ENCODE measurements at places on chromosomes 1 and 21.

DNA sequence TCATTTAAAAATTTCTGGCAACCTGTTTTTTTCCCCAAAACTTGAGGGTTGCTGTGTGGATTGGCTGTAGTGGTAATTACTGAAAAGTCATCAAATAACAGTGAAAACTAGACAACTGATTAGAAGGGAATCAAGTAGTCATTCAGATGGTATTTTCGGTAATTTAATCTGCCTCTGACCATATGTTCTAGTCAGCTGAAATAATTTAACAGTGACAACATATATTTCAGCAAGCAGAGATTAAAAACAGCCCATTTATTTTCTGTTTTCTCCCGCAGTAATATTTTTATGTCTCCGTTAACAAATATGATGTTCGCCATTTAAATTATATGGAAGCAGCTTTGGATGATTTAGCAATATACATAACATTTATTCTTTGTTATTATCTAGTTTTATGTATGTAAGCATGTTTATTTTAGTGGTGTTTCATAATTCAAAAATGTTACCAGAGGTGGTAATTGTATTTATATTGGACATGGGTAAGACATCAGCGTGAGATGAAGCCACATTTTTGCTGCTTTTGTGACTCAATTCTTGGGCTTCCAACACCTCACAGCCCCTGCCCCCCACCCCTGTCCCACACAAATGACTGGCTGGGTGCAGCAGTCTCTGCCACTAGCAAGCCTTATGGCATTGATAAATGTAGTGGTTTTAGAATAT, 104.4 kb downstream of the GALNT2 start:
- DNase-seq: no peak

DNA sequence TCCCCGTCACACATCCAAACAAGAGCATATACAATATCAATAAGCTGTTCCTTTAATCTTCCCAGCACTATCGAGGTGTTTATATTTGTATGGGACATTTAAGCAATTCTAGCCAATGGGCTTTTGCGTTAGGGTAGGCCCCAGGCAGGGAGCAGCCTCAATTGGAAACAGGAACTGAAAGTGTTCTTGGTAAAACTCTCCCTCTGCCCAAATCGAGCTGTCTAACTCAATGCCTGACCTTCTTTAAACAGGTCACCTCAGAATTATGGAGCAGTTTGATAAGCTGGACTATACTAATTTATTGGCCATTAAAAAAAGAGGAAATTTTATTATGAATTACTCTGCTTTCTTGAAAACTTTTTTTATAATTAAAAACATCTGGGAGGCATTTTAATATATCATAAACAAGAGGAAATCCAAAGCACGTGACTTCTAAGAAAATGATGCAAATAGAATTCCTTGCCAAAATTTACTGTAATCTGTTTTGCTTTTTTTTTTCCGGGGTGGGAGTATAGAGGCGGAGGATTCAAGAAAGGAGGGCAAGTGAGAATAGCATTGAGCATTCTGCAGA, 498.1 kb downstream of the LMO4 start:
- DNase-seq: no peak

DNA sequence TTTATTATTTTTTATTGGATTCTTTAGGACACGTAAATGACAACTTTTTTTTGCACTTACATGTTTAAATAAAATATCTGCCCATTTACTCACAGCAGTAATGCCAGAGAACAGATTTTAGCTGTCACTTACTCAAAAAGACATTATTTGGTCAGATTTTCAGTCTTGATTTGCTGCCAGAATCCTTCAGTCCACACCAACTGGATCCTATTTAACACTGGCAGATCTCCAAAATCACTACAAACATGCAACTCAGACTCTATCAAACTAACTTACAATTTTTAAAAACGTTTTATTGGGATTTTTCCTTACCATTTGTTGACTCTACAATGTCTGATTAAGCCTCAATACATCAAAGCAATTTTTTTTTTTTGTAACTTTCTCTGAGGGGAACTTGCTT, 11.1 kb downstream of the ATP6V1G3 start:
- DNase-seq: no peak

DNA sequence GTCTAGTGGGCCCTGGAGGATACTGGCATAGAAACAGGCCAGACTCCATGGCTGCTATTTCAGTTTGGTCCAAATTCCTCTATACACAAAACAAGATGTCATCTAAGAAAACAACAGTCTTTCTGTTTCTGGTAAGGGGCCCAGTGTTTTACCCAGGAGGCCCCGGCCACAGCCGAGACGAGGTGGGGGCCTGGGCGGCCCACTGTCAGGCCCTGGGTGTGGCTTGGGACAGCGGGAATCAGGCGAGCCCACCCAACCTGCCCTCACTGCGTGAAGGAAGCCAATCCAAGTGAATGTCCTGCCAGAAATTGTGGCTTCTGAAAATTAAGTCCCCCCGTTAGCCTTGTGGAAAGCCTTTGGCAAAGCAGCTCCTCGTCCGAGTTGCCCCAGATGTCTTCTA, 31.2 kb upstream of the GPR153 start:
- DNase-seq: no peak

DNA sequence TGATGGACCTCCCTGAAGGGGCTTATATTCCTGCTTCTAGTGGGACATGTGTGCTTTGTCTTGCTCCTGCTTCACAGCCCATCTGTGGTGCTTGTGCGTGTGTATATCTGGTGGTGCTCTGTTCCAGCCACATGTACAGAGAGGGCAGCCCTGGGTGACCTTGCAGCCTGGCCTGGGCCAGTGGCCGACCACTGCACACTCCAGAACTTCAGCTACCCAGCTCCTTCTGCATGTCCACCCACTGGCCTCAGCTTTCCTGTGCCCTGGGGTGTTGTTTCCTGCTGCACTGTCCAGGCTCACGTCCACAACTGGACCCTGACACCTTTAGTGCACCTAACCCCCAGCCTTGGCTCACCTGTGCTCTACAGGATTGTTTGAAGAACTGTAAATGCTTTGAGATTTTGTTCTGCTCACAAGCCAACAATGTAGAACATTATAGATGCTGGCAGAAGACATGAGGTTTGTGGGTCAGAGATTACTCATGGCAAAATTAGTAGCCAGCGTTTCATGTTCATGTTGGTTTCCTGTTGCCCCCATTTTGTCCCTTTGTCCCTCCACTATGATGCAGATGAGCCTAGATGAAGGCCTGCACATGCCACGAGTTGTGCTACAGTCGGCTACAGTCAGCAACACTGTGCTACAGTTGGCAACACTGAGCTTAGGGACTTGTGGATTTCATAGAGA, 5.3 kb upstream of the S100B start:
- DNase-seq: no peak

DNA sequence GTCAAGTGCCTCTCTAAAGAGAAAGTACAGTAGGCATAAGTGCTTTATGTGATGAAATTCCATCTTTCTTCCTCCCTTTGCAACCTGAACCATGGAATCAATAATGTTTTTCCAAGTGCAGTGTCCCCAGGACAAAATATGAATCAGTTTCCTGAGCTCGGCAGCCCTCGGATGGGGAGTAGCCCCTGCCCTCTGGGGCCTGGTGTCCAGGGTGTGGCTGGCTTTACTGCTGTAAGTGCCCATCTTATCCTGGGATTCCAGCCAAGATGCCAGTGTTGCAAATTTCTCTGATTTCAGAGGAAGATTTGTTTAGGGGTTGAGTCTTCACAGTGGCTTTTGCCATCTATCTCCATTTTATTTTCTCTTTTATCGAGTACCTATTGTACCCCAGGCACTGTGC, 40.5 kb upstream of the SRP9 start:
- DNase-seq: no peak

- no peak for DNase-seq
These were observed 236.9 kb upstream of the DPYD start for GRCh38 chr1:98157524-98158313.

DNA sequence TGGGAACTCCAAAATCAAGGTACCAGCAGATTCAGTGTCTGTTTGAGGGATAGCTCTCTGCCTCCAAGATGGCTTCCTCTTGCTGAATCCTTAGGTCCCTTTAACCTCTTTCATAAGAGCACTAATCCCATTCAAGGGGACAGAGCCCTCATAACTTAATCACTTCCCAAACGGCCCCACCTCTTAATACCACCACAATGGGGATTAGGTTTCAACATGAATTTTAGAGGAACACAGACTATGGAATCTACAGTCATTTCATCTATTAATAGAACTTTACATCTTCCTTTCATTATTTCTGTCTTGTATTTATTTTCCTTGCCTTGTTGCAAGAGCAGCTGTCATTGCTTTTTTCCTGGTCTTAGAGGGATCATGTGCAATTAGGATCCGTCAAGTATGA, 30.3 kb downstream of the HOOK1 start:
- DNase-seq: no peak

DNA sequence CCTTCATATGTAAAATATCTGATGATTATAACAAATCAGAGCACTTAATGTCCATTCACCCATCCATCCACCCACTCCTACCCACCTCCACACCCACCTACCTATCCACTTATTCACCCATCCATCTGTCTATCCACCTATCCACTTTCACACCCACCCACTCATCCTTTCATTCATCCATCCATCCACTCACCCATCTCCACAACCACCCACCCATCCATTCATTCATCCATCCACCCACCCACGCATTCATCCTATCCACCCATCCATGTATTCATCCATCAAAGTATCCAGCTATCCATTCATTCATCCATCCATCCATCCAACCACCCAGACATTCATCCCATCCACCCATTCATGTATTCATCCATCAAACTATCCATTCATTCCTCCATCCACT, 466.1 kb downstream of the AJAP1 start:
- no peak for DNase-seq

DNA sequence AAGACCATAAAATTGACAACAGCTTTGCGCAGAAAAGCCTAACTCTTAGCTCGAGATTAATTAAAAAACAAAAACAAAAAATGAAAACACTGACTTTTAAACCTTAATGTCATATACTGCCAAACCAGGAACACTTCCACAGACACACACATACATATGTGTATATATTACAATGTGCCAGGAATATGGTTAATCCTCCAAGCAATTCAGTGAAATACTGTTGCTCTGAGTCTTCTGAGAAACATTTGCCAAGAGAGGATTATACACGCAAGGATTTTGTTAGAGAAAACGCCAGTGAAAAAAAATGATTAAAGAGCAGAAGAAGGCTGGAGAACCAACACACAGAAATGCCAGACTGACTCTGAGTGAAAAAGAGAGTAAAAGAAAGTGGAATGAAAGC, 116.7 kb upstream of the CHRM3 start:
- DNase-seq: no peak

DNA sequence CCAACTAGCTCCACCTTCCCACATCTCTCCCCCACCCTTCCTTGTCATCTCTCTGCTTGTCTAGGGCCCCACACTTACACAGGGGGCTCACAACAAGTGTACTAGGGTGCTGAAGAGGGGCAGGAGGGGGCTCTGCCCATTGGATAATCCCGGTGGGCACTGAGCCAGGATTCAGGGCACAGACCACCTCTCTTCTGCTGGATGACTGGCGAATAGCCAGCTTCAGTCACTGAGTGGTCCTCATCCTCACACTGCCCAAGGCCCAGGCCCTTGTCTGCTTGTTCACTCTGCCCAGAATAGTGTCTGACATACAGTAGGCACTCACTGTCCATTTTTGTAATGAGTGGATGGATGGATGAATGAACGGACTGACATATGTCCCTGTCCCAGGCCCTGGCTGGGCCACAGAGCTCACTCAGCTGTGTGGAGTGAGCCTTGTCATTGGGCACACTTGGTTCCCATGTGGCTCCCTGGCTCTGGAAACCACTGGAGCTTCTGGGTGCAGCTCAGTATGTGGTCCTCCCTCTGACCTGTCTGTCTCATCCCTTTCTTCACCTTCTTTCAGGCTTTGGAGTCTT, 36.6 kb downstream of the FOXO6 start:
- no peak for DNase-seq

DNA sequence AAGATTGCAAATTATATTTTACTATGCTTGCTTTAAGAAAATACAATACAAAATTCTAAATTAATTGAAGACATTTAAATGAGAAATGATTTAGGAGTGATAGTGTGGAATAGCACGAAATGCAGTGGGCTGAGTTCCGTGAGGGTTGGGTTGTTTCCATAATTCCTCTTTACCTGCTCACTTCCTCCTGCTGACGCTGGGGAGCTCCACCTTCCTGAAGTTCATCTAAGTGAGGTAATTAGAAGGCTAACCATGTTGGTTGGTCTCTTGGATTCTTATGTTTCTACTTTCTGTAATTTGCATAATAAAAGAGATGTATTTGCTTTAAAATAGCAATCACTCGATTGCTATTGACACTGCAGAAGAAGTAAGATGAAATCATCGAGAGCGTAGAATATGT, 4.7 kb downstream of the OR14I1 start:
- no peak for DNase-seq

- no peak for DNase-seq
These were observed 70.7 kb downstream of the CAPZB start for GRCh38 chr1:19414515-19415121.

- DNase-seq: no peak
These were observed 54.5 kb upstream of the LHX8 start for GRCh38 chr1:75079538-75080290.

GRCh38 chr1:25563330-25564215, 20.2 kb downstream of the LDLRAP1 start:
- DNase-seq: no peak

DNA sequence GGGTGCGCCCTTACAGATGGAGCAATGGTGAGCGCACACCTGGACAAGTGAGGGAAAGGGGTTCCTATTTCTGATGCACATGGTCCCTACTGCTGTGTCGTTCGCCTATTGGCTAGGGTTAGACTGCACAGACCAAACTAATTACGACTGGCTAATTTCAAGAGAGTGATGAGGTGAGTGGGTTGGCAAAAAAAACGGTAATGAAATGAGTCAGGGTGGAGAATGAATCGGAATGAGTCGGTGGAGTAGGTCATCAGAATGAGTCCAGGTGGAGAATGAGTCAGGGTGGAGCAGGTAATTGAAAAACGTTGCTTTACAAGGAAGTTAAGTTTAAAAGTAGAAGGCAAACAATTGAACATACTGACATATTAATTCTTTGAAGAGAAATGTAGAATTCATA, 79.8 kb downstream of the WDR4 start:
- DNase-seq: no peak

DNA sequence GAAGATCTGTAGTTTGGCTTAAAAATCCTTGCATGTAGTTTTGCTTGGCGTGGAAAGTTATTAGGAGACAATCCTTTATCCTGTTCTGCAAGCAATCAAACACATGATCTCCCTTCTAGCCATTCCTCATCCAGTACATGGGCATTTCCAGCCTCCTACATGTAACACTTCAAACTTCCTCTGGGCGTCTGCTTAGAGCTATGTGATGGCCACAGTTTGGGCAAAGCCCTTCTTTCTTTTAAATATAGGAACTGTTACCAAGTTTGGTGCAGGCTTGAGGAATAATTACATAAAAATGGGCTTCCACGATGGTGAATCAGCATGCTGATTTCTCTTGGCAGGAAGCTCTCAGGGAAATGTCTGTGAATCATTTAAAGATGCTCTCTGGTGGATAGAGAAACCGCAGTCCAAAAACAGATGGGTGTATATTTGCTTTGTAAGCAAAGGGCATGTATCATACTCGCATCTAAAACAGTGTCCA, 176.9 kb upstream of the FMN2 start:
- DNase-seq: no peak
